ENCODE measurements at places on chromosomes 2 and 18. TPM values are rescaled to one million over a fixed set of nuclear protein-coding genes. Genes with fewer than 3 reads are reported as not detected.

- no peaks in the 10 kb centered on the region for H3K27me3 ChIP-seq
- H3K36me3 ChIP-seq = no peaks in the 10 kb centered on the region
- no peaks in the 10 kb centered on the region for H3K4me1 ChIP-seq
- H3K27ac ChIP-seq = no peak overlapping the region
- DNase-seq = no peak
- no peak overlapping the region for H3K4me3 ChIP-seq
Measured at GRCh38 chr2:136495636-136496035, 269.7 kb upstream of the THSD7B start.

DNA sequence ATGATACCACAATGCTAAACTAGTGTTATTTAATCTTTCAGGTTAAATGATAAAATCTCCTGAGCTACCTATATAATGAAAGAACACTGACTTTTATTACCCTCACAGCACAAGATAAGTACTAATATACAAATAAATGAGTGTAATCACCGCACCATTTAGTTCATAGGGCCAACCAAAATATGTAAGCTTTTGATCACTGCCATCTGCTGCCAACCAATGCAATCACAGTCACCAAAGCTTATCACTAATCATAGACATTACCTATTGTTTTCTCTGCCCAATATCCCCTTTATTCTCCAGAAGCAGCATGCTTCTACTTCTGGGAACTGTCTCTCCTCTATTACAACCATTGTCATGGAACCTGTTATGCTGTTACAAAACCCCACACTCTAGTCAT, 151.6 kb upstream of the LRATD1 start:
- H3K4me1 ChIP-seq = no peaks in the 10 kb centered on the region
- DNase-seq = no peak
- H3K4me3 ChIP-seq = no peak overlapping the region
- no peaks in the 10 kb centered on the region for H3K36me3 ChIP-seq
- no peaks in the 10 kb centered on the region for H3K27me3 ChIP-seq

- no peaks in the 10 kb centered on the region for H3K27me3 ChIP-seq
- H3K36me3 ChIP-seq = peaks cover 72% of the 10 kb centered on the region
- no peak overlapping the region for H3K27ac ChIP-seq
- H3K4me3 ChIP-seq = no peak overlapping the region
Measured at GRCh38 chr2:201378496-201379397, 21.6 kb upstream of the FLACC1 start.

DNA sequence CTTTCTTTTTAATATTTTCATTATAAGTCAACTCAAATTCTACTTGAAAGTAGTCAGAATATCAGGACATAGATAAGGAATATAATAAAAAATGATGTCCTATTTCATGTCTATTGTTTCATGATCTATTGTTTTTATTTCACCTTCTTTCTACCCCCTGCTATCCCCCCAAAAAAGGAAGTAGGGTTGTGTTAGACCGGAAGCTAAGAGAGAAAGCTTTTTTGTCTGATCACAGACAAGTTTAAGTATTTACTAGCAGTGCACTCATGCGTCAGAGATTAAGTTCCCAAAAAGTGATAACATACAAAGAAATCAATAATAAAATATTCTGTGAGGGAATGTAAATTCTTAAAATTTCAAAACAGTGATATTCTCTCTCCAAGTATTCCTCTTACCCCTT, 447.1 kb upstream of the CNTNAP5 start:
- no peaks in the 10 kb centered on the region for H3K4me1 ChIP-seq
- H3K27ac ChIP-seq = no peak overlapping the region
- DNase-seq = no peak

The CRYGC gene
- total RNA-seq = not detected

Measured in psoas muscle (tissue), 8 donors.